ENCODE measurements at places on chromosomes 2 and 18.

- peak; percentile 25 for DNase-seq
Observed at GRCh38 chr2:72883356-72883962, 3.7 kb upstream of the SPR start.

- no peak for DNase-seq
Observed at GRCh38 chr2:189199797-189200196, 20.2 kb upstream of the COL5A2 start.

DNA sequence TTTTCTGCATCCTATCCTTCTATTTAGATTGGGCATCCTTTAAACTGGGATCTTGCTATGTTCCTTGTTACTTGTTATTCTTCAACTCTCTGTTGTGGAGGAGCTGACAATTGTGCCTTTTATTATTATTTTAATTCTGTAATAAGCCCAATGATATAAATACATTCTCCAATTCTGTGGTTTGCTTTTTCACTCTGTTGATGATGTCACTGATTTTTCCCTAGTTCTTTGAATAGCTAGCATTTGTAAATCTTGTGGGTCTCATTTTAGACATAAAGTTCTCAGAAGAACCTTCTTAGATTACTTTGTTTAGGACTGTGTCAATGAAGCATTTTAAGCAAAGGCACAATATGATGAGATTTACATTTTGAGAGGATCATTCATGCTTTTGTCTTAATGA, 79.5 kb upstream of the SLC8A1 start:
- no peak for DNase-seq

DNA sequence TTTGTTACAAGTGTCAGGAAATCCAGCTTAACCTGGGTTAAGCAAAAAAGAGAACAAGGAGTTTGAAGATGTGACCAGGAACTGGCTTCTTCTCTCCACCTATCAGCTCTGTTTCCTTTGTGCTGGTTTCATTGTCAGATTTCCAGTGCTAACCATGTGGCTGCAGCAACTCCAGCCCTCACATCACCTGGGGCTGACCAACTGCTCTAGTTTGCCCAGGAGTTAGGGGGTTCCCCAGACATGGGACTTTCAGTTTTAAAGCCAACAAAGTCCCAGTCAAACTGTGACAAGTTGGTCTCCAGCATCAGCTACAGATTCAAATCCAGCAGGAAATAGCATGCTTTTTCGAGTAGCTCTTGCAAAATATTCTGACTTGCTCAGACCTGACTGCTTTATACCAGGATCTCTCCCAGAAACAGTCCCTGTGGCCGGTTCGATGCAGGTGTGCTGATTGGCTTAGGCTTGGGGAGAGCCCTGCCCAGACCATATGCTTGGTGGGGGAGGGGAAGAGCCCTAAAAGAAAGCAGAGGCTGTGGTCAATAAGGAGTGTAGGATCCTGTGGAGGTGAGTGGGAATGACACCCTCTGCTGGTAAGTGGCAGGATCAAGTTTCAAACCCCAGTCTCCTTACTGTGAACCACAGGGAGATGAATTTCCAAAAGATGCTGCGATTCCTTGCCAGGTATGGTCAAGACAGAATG, 49.5 kb downstream of the KCNE4 start:
- DNase-seq, result no peak

DNA sequence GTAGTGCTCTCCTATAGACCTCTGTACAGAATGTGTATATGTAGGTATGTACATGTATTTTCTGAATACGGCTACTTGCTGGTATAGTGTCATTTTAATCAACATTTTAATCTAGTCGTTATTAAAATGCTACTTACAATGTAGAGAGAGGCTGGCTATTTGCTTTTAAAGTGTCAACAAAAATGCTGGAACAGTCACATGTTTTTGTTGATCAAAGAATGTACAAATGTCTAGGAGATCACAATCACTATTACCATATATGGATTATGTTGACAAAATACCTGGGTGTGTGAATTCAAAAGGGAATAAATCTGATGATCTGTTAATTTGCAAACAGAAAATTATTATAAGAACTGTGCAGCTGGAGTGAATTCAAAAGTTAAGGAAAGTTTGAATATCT, 170.3 kb downstream of the CAMKMT start:
- DNase-seq, result no peak

- DNase-seq, result no peak
Observed at GRCh38 chr2:215540658-215541057, 104.8 kb upstream of the FN1 start.

DNA sequence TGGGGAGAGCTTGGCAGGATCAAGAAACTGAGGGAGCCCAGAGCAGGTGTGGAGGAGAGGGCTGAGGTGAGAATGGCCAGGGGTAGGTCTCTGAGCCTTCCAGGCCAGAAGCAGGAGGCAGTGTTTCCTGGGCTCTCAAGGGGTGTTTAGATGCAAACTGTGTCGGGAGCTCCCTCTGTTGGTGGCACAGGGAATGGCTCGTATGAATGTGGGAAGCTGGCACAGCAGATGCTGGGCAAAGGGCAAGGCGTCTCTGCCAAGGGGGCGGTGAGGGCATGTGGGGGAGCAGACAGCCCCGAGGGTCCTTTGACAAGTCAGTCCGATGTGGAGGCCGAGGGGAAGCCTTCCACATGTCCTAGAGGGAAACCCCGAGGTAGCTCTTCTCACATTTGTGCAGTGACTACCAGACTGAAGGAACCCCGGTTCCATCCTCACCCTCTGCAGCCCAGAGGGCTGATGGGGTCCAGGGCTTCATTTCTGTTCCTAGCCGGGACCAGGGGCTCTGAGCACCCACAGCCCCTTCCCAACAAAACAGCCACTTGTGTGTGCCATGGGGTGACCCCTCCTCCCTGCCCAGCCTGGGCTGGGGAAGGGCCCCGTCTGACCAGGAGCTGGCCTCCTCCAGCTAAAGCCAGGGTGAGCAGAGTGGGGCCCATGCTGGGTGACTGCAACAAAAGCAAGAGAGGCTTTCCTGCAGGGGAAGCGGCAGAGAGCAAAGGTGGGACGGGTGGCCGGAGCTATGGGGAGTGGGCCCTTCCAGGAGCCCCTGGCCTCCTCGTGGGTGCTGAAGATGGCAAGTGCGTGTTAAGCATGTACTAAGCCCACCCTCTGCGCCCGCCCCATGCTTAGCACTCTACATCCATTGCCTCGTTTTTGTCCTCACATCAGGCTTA, 103.4 kb downstream of the SEPTIN10 start:
- DNase-seq, result peak; percentile 76

GRCh38 chr18:28801876-28802275, 624.9 kb upstream of the CDH2 start:
- no peak for DNase-seq

DNA sequence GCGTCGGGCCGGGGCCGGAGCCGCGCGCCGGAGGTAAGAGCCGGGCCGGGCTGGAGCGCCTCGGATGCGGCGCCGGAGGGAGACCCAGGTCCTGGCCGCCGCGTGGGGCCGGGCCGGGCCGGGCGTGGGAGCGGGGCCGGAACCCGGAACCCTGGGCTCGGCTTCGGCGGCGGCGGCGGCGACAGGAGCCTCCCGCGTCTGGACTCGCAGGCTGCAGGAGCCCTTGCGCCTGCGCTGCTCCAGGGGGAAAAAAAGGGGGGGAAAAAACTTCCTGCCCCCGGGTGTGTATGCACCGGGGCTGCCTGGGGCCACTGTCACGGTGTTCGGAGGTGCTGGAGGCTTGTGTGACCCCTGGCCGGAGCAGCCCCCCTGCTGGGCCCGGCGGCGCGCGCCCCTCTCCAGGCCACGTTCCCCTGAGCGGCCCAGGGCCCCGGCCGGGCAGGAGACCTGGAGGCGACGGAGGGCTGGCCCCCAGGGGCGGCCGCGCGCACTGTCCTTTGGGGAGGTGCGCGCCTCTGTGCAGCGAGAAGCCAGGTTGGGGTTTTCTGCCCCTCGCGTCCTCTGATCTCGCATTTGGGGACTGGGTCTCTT, 864 bp downstream of the KLHL29 start:
- DNase-seq, result peak; percentile 25

DNA sequence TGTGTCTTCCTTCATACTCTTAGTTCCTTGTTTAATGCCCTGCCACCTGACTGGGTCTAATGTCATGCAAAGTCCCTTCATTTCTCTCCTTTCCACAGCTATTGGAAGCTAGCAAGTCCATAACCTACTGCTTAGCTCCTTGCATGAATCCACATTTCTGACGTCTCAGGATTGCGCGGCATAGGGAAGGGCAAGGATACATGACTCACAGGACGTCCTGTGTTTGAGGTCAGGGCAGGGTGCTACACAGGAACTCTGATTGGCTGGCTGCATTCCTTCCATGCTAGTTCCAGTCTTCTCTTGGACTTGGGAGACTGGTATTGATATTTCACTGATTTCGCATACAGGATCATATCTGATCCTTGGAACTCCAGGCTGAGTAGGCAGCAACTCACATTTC, 137.9 kb downstream of the CDH2 start:
- DNase-seq, result no peak

- DNase-seq, result no peak
Observed at GRCh38 chr2:28327956-28328922, 64.4 kb upstream of the FOSL2 start.

DNA sequence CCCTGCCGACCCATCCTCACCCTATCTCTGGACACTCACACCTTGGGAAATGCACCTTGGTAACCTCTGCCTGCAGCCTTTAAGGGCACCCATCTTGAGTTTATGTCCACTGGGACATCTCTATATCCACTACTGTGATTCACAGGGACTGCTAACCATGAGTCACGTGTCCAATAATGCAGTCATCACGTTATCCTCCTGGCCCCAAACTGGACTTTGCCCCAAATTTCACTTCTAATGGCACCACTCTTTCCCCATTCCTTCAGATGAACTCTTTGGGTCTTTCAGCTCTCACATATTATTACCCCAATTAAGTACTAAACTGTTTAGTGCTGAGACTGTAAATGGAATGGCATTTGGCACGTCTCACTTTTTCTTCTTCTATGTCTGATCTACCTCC, 71.2 kb upstream of the TMEM200C start:
- no peak for DNase-seq

DNA sequence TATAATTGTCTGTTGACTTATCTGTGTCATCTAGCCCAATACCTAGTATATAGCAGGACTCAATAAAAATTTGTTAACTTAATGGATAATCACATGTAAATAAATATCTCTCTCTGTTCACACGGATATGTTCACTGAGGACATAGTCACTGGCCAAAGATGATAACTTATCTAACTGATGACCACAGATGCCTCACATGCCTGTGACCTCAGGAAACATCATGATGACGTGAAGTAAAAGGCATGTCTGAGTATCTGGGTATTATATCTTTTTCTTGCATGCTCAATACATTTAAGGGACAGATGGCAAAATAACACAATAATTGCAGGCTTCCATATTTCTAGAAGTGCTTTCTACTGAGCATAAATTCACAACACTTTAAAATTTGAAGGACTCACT, 41.4 kb upstream of the PARD3B start:
- DNase-seq, result no peak

GRCh38 chr18:2901423-2901985, 54.7 kb downstream of the EMILIN2 start:
- DNase-seq, result no peak

GRCh38 chr2:118268268-118268667, 180.0 kb downstream of the INSIG2 start:
- no peak for DNase-seq

DNA sequence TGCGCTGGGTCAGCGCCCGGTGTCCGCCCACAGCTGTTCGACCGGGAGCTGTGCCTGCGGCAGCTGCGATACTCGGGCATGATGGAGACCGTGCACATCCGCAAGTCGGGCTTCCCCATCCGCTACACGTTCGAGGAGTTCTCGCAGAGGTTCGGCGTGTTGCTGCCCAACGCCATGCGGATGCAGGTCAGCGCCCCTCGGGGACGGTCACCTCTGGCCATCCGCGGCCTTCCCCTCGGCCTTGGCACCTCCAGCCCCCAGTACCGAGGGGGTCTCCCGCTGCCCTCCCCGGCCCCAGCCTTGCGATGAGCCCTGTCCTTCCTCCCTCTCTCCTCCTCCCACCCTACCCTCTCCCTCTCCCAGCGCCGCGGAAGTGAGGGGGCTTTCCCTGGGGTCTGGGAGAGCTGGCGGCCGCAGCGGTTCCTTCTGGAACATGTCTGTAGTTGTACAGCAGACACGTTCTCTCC, 53.2 kb upstream of the GPR17 start:
- no peak for DNase-seq

- DNase-seq, result peak; percentile 49
Observed at GRCh38 chr2:219230059-219230540, 494 bp downstream of the ANKZF1 start.

GRCh38 chr18:10228326-10228725, 226.1 kb upstream of the APCDD1 start:
- DNase-seq, result no peak
